ENCODE measurements at places on chromosomes 12 and 14.
A peak's percentile ranks its signal among the peaks of the same experiment; 100 is the strongest.

DNA sequence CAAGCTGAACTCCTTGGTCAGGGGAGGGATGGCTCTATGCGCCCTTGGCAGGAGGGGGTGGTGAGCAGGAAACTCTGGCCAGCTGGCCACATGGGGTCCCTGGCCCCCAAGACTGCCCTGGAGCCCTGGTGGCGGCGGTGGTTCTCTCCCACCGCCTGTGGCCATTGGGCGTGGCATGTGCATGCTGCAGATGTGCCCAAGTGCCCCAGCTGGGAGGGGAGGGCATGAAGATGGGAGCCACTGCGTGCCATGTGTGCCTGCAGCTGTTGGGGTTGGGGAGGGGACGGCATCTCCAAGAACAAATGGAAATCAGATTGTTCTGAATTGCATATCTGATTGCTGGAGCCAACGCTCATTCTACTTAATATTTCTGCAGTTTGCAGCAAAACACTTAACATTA is 115.7 kb upstream of the IGF1 start:
- DNase-seq = no peak

GRCh38 chr12:120933786-120934185 is 29.6 kb upstream of the SPPL3 start:
- DNase-seq = no peak

- DNase-seq = no peak
These were observed 40.0 kb upstream of the TESC start for GRCh38 chr12:117139025-117139717.

GRCh38 chr12:64218597-64218996 is 3.5 kb downstream of the KICS2 start:
- DNase-seq = no peak

GRCh38 chr12:25997201-25997963 is 38.9 kb downstream of the RASSF8 start:
- DNase-seq = no peak

DNA sequence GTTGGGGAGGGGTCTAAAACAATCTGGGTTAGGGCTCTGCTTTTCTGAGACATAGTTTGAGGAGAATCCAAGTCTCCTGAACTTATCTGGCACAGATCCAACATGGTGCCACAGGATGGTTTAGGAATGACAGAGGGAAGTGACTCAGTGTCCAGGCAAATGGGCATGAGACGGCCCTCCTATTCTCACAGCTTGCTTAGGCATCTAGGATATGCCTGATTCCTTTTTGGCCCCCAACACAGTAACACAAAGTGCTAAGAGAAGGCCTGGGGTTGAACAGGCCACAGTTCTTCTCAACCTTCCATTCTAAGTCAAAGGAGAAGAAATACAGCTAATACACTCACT is 117.7 kb downstream of the ZFP36L1 start:
- DNase-seq = no peak

DNA sequence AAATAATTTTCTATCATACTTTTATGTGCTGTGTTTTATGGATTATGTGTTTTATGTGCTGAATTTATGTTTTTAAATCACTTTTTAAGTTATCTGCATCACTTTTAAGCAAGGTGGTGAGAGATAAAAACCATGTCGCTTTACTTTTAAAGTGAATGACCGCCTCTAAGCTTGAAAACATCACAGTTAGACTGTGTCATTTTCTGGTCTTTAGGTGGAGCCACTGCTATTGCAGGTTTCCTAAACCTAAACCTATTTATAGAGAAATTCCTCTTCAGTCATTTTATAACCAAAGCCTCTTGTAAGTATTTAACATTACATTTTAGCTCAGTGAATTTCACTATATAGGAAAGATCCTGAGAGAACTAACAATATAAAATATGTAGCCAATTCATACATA is 21.0 kb upstream of the MDM2 start:
- no peak for DNase-seq

- DNase-seq = no peak
These were observed 135.6 kb downstream of the ESR2 start for GRCh38 chr14:64158608-64159007.

- peak; percentile 41 for DNase-seq
These were observed at the start of gene INSM2 for GRCh38 chr14:35533357-35534207. Gene INSM2, plus strand, starts transcription at chr14:35534164. Its CDS starts 89 bp downstream, at chr14:35534253.

DNA sequence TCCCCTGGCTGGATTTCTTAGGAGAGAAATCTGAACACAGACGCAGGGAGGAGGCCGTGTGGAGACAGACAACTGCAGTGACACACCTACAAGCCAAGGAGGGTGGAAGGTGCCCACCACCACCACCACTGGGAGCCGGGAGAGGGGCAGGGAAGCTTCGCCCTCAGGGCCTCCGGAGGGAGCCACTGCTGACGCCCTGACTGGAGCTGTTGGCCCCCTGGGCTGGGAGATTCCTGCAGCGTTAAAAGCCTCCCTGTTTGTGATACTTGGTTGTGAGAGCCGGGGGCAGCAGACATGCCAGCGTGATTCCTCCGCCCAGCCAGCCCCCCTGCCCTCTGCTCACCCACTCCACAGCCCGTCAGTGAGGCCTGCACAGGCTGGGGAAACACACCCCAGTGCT is 72.0 kb downstream of the CHGA start:
- no peak for DNase-seq

GRCh38 chr12:9040484-9041186 is 51.3 kb downstream of the KLRG1 start:
- DNase-seq = no peak

All from T-helper 17 cell (primary cell).